Naive thymus-derived CD4-positive, alpha-beta T cell (primary cell): ENCODE measurements at places on chromosomes 7 and 10. TPM values are rescaled to one million over a fixed set of nuclear protein-coding genes. Genes with fewer than 3 reads are reported as not detected.

DNA sequence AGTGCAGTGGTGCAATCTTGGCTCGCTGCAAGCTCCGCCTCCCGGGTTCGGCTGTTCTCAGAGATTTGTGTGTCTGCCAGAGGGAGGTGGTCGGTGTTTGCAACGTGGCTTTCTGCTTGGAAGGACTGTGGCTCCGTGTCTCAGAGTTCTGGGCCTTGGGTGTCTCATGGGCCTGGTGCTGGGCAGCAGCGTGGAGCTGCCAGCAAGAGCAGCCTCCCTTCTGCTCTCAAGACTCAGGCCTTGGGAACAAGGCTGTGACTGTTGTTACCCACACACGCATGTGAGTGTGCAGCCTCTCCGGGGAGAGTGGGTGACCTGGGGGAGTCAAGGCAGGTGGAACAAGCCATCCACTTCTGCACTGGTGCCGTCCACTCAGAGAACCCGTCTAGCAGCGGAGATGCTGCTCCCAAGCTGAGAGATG lies 52.0 kb downstream of the VIPR2 start:
- no peak for DNase-seq

The HYAL4 gene
- total RNA-seq = 0.19 TPM

The ANKRD1 gene
- not detected for total RNA-seq

DNA sequence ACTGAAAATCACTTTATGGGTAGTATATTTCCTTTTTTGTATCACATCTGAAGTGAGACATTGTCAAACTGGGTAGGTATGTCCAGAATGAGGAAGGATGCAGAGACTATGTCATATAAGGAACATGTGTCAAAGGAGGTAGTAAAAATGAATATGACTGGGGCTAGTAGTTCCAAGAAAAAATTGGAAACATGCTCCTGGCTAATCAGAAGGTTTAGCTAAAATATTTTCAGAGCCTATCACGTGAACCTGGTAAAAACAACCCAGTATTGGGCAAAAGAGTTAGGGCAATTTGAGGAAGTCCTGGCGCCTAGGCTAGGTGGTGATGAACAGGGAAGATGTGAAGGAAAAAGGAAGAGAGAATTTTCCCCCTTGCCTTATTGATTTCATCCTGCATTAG lies 26.4 kb downstream of the ENTPD1 start:
- no peak for DNase-seq

GRCh38 chr7:67817481-67817880 lies 820.8 kb downstream of the TYW1 start:
- DNase-seq = no peak

DNA sequence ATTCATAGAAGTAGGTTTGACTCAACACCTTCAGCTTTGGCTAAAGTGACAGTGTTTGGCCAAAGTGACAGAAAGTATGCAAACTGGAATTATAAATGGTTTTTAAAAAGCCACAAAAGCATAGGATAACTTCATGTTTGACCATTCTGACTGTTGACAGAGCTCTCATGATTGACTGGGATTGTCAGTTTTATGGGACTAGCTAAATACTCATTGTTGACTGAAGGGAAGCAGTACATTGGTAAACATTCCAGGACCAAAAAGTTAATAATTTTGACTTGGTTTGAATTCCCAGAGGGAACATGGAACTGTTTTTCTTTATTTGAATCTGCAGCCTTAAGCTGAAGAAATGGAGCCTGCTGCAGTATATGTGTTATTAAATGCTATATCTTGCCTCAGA lies 84.6 kb upstream of the STEAP4 start:
- no peak for DNase-seq

DNA sequence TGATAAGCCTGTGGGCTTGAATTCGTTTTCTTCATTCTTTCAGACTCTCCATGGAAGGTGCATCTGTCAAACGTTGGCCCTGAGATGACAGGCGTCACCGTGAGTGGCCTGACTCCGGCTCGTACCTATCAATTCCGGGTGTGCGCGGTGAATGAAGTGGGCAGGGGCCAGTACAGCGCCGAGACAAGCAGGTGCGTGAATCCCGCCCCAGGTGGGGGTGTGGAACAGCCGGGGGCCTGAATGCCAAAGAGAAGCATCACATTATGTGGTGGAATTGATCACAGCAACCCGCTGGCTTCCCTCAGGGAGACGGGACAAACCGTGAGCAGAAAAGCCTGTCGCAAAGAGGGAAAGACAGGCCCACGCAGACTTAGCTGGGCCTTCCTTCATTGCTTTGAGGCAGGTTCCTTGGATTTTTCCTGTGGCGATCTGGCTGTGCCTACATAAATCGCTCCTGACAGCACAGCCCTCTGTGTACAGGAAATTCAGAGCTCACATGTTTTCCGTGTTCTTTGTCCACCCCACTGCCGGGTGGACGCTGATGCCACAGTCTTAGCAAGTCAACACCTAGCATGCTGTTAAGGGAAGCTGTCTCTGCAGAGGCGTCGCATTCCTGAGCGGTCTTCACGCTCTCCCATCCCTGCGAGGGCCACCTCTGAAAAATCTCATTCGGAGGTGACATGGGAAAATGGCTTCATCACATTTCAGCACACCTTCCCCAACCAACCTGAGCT lies 671.0 kb upstream of the FOXK1 start:
- DNase-seq = no peak

DNA sequence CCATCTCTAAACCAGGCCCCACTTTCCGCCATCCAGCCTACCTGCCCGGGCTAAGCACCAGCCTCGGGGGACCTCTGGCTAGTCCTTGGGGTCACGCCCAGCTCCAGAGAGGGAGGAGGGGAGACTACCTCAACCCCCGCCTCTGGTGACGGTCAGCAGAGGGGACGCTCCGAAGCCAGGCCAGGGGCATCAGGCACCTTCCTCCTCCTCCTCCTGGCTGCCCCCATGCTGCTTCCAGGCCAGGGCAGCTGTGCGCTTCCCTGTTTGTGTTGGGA lies 4.0 kb upstream of the SMARCD3 start:
- DNase-seq = no peak

The HMX3 gene
- total RNA-seq = not detected in 2 replicates

GRCh38 chr7:55177589-55178261 lies 158.9 kb downstream of the EGFR start:
- DNase-seq = no peak

The SEMA3E gene
- total RNA-seq = not detected

GRCh38 chr10:124078028-124078427 lies 15.4 kb downstream of the CHST15 start:
- DNase-seq = no peak

GRCh38 chr7:140330128-140330527 lies 68.2 kb downstream of the SLC37A3 start:
- no peak for DNase-seq

The PIP gene
- total RNA-seq = not detected

DNA sequence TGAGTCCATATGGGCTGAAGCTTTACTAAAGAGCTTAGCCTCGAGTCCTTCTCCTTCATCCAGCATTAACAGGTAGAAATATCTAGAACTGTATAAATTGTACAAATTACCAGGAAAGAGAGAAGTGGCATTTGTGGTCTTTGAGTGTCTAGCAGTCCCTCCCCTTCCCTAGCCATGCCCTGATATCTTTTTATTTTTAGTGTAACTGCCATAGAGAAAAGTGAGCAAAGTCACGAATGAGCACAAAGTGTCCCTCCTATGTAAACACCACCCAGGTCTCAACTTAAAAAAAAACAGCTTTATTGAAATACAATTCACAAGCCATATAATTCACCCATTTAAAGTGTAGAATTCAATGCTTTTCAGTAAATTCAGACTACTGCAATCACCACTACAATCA lies 339.0 kb upstream of the ZMIZ1 start:
- DNase-seq = no peak

DNA sequence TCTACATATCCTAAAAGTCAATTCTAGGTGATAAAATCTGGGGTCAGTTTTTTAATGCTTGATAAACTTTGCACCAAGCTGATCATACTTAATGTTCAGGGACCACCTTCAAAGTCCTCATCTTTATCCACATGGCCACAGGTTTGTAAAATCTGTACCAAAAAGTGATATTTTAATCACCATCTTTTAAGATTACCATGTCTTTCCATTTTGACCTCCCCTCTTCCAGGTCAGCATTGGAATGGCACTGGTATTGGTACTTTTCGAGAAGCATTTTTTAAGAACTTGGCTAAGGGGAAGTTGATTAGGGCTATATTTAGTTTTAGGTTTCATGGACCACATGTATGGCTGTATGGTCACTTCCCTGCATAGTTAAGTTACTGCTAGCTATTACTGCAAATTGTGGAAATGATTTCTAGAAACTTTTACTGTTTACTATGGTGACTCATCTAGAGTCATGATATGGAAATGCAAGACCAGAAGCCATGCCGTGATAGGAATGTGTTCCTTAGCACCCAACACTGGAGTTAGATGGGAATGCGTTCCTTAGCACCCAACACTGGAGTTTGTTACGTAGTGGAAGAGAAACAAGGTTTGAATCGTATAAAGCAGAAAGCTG lies 50.8 kb upstream of the ABLIM1 start:
- DNase-seq = no peak

The ZCCHC24 gene
- total RNA-seq = 0.73 TPM

GRCh38 chr7:22093001-22093400 lies 147.3 kb upstream of the CDCA7L start:
- no peak for DNase-seq

DNA sequence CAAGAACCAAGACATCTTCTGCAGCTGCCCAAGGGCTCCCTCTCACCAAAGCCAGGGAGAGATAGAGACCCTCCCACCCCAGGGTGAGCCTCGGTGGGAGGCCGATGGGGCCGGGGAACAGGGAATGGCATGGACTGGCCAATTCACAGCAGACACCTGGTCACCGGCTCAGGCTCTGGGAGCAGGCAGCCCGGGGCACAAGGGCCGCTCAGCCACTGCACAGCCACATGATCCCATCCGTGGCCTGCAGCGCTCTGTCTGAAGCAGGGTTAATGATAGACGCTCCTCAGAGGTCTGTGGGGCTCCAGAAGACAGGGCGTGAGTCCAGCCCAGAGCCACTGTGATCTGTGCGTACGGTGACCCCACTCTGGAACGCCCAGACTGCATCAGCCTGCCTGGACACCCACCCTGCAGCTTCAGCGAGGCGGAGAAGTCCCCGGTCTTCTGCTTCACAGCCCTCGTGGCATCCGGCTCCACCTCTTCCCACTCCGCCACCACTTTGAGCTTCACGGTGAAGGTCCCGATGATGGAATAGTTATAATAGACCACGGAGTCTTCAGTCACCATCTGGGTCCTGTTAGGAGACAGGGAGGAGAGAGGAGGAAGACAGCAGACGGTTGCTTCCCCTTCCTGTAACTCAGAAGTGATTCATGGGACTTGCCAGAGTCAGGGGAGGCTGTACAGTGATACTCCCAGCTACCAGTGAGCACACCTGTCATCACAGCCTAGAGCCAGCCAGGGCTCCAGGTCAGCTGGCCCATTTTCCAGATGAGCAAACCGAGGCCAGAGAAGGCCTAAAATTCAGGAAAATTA lies 14.0 kb downstream of the TMEM130 start:
- DNase-seq = no peak

The NRCAM gene
- total RNA-seq = 9.5 TPM

DNA sequence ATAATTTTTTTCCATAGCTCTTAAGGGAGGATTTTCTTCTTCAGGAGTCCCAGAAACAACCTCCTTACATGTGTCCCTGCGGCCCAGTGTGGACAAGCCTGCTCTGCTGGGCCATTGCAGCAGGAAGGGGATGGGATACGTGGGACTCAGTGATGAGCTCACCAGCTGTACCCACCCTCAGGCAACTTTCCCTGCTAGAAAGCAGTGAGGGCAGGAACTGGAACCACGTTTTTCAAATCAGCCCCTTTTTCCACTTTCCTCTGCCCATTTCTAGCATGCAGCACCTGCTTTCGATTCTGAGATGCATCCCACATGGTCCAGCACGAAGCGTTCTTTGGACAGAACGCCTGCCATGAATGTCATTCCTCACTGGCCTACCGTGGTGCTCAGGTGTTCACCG lies 232.7 kb downstream of the KLF6 start:
- no peak for DNase-seq

GRCh38 chr7:74013539-74014272 lies 14.3 kb upstream of the ELN start:
- DNase-seq = no peak

- no peak for DNase-seq
Measured at GRCh38 chr7:51325908-51326307, 9.3 kb upstream of the COBL start.

The OPALIN gene
- not detected for total RNA-seq

DNA sequence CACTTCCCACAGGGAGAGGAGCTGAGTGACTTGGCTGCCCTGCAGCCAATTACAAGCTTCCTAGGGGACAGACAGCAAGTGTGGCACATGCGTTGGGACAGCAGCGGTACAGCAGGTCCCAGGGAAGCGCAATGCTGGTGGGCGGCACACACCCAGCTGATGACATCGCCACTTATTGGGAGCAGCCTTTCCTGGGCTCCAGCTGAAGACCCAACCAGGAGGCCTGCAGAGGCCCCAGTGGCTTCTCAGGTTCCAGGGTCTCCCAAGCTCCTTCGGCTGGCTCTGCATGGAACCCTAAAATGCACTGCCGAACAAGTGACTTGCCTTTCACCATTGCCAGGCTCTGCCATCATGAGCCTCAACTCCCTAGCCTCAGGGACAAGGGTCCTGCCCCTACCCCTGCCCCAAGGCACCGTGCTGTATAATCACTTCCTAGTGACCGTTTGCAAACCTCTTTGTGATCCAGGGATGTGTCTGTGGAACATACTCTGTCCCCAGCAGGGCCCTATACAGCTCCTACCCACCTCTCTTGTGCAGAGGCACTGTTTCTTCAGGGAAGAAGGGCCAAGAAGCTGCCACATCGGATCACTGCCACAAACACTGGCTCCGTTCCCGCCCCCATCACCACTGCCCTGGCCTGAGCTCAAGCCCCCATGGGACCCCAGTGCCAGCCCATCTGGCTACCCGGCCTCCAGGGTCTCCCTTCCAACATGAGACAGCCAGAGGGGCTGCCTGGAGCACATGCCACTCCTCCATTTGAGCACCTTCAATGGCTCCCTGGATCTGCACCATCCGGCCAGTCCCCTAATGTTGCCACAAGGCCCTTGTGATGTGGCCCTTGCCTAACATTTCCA lies 19.3 kb upstream of the SLIT1 start:
- DNase-seq = no peak

GRCh38 chr7:106643216-106644000 lies 17.6 kb downstream of the CCDC71L start:
- DNase-seq = no peak

DNA sequence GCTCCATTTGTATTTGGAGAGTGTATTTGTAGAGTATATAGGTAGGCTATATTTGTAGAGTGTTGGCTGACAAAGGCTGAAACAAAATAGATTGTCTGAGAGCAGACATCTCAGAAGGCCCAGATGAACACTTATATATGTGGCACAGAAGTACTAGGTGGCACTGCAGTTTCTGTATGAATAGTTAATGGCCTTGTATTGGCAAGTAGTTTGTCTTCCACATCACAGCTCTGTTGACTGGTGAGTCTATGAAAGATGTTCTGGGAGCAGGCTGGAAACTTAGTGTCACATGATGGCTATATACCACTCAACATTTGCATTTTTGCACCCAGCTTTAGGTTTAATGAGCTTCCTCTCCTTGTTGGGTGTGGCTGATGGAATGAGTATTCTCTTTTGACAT lies 51.9 kb downstream of the CCNY start:
- DNase-seq = no peak

- DNase-seq = no peak
Measured at GRCh38 chr10:29140991-29141390, 147.9 kb upstream of the LYZL1 start.

GRCh38 chr7:7110706-7111105 lies 71.6 kb upstream of the C1GALT1 start:
- DNase-seq = no peak
